ENCODE measurements at places on chromosomes 11 and 22. TPM values are rescaled to one million over a fixed set of nuclear protein-coding genes. Genes with fewer than 3 reads are reported as not detected.

Gene SEC14L6
- total RNA-seq: 0.16 TPM

- DNase-seq: no peak
These were observed 368.1 kb downstream of the TMEM135 start for GRCh38 chr11:87405843-87406242.

DNA sequence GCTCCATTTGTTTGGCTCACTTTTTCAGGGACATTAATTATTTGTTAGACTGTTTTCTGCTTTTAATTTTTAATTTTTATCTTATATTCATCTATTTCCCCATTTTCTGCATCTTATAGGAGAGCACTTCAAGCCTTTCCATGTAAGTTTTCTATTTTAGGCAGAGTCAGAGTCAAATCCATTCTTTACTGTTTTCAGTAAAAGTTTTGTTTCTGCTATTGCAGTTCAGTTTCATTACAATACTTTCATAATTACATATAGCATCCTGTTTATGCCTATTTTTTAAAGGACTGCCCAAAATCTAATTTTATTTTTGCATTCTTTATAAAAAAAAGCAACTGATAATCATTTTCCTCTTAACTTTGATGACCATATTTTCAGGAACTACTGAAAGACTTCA is 3.8 kb upstream of the OR10A5 start:
- DNase-seq: no peak

GRCh38 chr11:49302360-49302759 is 94.0 kb upstream of the FOLH1 start:
- DNase-seq: no peak

Gene CASP4
- 309 TPM for total RNA-seq

Gene OR8G1
- not detected for total RNA-seq

GRCh38 chr11:12827929-12828812 is 153.9 kb downstream of the TEAD1 start:
- DNase-seq: no peak

GRCh38 chr11:42841556-42841955 is 470.2 kb upstream of the API5 start:
- no peak for DNase-seq

Gene CASP5
- total RNA-seq: 3.8 TPM

DNA sequence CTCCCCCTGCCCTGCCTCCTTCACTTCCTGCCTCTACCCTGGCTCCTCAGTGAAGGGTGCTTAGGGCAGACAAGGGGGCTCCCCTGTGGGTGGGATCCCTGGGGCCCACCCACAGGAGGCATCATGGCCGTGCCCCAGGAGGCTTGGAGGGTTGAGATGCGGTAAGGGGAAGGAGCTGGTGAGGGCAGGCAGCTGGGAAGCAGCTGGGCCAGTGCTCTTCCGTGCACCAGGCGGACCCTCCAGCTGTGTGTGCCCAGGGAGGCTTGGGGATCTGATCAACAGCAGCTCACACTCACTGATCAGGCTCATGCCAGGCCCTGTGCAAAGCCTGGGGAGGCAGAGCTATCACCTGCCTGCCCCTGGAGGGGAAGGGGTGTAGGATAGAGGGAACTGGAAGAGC is 59.3 kb upstream of the TTLL12 start:
- DNase-seq: no peak

DNA sequence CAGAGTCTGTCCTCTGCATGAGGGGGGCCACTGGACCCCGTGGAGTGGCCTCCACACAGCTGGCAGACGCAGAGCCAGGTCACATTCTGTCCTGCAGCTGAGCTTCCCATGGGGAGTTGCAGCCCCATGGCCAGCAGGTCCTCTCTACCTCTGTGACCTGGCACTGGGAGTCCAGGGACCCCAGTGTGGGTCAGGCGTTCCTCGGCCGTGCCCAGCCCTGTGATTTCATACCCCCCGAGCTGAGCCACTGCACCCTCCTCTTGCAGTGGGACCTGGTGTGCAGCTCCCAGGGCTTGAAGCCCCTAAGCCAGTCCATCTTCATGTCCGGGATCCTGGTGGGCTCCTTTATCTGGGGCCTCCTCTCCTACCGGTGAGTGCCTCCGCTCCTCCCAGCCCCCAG is 32.2 kb upstream of the SLC22A12 start:
- DNase-seq: peak; percentile 50

DNA sequence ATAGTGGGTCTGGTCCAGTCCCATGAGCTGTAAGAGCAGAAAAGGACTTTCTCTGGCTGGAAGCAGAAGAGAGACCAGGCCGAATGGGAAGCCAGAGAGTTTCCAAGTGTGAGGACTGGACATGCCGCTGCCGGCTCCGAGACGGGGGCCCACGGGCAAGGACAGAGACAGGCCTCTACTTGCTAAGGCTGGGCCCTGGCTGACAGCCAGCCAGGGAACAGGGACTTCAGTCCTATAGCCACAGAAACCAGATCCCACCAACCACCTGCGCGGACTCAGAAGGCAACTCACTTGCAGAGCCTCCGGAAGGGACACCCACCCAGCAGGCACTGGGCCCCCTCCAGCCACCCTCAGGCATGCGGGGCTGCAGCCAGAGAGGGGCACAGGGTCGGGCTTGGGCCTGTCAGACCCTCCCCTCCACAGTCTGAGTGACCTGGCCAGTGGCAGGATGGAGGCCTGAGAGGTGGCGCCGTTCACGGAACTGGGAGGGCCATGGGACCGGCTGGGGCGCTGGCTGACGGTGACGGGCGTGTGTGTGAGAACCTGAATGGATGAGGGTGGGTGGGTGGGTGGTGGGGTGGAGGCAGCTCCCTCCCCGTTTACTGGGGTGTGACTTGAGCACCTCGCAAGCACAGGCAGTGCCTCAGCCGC is 47.8 kb upstream of the A4GALT start:
- no peak for DNase-seq

Gene CCDC15
- 2.7 TPM for total RNA-seq

Gene GGT5
- 44.3 TPM for total RNA-seq

- no peak for DNase-seq
These were observed 829.9 kb downstream of the METTL15 start for GRCh38 chr11:28938091-28938490.

- DNase-seq: peak; percentile 91
These were observed at the start of gene APBB1 for GRCh38 chr11:6419009-6419631. TSS of gene APBB1 (minus strand) at chr11:6419094. CDS start at chr11:6411347, 7,747 bp downstream.

DNA sequence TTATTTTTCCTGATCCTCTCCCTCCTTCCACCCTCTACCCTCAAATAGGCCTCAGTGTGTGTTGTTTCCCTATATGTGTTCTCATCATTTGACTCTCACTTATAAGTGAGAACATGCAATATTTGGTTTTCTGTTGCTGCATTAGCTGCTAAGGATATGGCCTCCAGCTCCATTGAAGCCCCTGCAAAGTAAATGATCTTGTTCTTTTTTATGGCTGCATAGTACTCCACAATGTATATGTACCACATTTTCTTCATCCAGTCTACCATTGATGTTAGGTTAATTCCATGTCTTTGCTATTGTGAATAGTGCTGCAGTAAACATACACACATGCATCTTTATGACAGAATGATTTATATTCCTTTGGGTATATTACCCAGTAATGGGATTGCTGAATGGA is 13.3 kb upstream of the RASSF10 start:
- DNase-seq: no peak

- peak; percentile 78 for DNase-seq
These were observed 763 bp upstream of the MS4A7 start for GRCh38 chr11:60377401-60378136.

GRCh38 chr11:129280027-129280811 is 88.1 kb upstream of the ARHGAP32 start:
- no peak for DNase-seq

Gene KRTAP5-11
- total RNA-seq: not detected
